Hair follicle dermal papilla cell (primary cell): ENCODE measurements at places on chromosomes 4 and X. TPM values are rescaled to one million over a fixed set of nuclear protein-coding genes. Genes with fewer than 3 reads are reported as not detected.

The SASH3 gene
- total RNA-seq: not detected in 2 replicates

The FAT4 gene
- total RNA-seq: 80.1 and 117 TPM in 2 replicates

The SLC34A2 gene
- 0.85 TPM in 1 of 2 replicates, not detected in the other for total RNA-seq

The CXCL3 gene
- 1.1 and 5.2 TPM in 2 replicates for total RNA-seq

The NEIL3 gene
- 4.6 and 5.4 TPM in 2 replicates for total RNA-seq

The CXCL1 gene
- 78.3 and 166 TPM in 2 replicates for total RNA-seq

The DUX4 gene
- not detected in 2 replicates for total RNA-seq

The STBD1 gene
- total RNA-seq: 6.8 and 8.0 TPM in 2 replicates

The DRD5 gene
- not detected in 2 replicates for total RNA-seq

The IL21 gene
- total RNA-seq: not detected in 2 replicates

The REPS2 gene
- 2.6 and 3.8 TPM in 2 replicates for total RNA-seq

The ANK2 gene
- 84.4 and 97.5 TPM in 2 replicates for total RNA-seq

The FAM184B gene
- total RNA-seq: under 0.01 TPM in 2 replicates

The HSD17B13 gene
- not detected in 2 replicates for total RNA-seq

The POLN gene
- 3.2 and 3.5 TPM in 2 replicates for total RNA-seq

The ADH7 gene
- total RNA-seq: 0.24 and 2.1 TPM in 2 replicates

The GYG2 gene
- 0.61 and 0.97 TPM in 2 replicates for total RNA-seq

The PPARGC1A gene
- 10.2 and 15.9 TPM in 2 replicates for total RNA-seq

The BTC gene
- 0.24 and 0.32 TPM in 2 replicates for total RNA-seq

The MAGEE2 gene
- not detected in 2 replicates for total RNA-seq

The SMIM10L2A gene
- total RNA-seq: 0.32 and 0.73 TPM in 2 replicates

The PPP1R2C gene
- total RNA-seq: not detected in 2 replicates

The MXRA5 gene
- total RNA-seq: 101 and 148 TPM in 2 replicates

The MAGEB2 gene
- not detected in 2 replicates for total RNA-seq

The GRIA3 gene
- 59.6 and 69.1 TPM in 2 replicates for total RNA-seq

The GPR119 gene
- not detected in 2 replicates for total RNA-seq

The PCDH7 gene
- total RNA-seq: 18.7 and 37.8 TPM in 2 replicates

The ODAPH gene
- total RNA-seq: not detected in 2 replicates

The KLB gene
- total RNA-seq: not detected in 2 replicates

The TGIF2LX gene
- total RNA-seq: not detected in 2 replicates

The SMIM9 gene
- not detected in 2 replicates for total RNA-seq

The TASL gene
- total RNA-seq: not detected in 2 replicates

The KDR gene
- total RNA-seq: 0.12 and 0.16 TPM in 2 replicates

The SH3BP2 gene
- 78.4 and 93.5 TPM in 2 replicates for total RNA-seq

The UGT2A1 gene
- total RNA-seq: not detected in 2 replicates

The FAT1 gene
- 279 and 334 TPM in 2 replicates for total RNA-seq

The SLC10A3 gene
- total RNA-seq: 31.8 and 35.3 TPM in 2 replicates

The CPLX1 gene
- total RNA-seq: not detected in 2 replicates

The LEF1 gene
- total RNA-seq: 49.1 and 49.5 TPM in 2 replicates

The EPHA5 gene
- 2.7 and 3.7 TPM in 2 replicates for total RNA-seq

The CNGA2 gene
- total RNA-seq: not detected in 2 replicates

The CLDN22 gene
- under 0.01 TPM in 2 replicates for total RNA-seq

The ZIC3 gene
- total RNA-seq: 3.8 and 7.0 TPM in 2 replicates
